ENCODE measurements at places on chromosomes 11 and 22.

DNA sequence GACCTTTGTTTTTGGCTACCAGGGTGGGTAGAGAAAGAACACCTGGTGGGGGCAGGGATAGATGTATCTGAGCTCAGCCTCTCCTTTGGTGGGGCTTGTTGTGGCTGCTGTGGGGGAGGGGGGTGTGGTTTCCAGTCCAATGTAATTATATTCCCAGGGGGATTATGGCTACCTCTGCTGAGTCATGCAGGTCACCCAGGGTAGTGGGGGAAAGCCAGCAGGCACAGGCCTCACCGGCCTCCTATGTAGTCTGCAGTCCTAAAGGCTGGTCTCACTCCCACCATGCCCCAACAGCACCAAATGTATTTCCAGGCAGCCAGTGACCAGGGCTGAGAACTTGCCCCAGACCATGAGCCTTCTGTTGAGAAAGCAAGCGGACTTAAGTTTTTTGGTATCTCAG, 119.6 kb downstream of the DYNC2H1 start:
- DNase-seq: no peak

DNA sequence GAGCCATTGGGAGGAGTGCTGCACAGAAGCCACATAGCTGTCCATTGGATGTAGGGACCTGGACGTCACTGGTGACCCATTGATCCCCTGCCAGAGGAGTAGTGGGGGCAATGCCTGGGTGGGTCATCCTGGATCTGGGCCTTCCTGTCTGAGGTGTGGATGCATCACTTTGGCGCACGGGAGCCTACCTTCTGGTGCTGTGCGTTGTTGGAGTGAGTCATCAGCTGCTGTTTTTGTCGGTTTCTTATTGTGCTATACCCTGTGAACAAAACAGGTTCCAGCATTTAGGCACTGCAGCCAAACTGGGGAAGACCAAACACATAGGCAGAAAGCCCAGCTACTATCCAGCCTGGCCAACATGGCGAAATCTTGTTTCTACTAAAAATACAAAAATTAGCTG, 3.2 kb downstream of the TAF6L start:
- no peak for DNase-seq

- DNase-seq: peak; percentile 9
These were observed 203.7 kb downstream of the PGR start for GRCh38 chr11:100925935-100926334.

- no peak for DNase-seq
These were observed 25.5 kb upstream of the DGKZ start for GRCh38 chr11:46321757-46322156.

DNA sequence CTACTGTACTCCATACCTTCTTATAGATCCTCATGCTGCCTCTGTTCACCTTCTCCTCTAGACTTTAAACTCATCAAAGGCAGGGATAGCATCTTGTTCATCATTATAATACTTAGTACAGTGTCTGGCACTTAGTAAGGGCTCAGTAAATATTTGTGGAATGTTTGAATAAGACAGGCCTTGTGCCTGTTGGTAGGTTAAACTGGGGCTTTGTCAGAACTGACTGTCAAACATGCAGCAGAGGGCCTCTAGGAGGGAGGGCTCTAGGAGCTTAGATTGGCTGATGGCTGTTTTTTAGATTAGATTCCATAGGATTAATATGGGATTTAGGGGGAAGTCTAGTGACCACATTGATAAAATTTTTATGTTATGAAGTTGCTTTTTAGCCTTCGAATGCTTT, 70.8 kb downstream of the RNF169 start:
- DNase-seq: no peak

- DNase-seq: peak; percentile 90
These were observed 11.2 kb upstream of the BIRC3 start for GRCh38 chr11:102306048-102306597.

DNA sequence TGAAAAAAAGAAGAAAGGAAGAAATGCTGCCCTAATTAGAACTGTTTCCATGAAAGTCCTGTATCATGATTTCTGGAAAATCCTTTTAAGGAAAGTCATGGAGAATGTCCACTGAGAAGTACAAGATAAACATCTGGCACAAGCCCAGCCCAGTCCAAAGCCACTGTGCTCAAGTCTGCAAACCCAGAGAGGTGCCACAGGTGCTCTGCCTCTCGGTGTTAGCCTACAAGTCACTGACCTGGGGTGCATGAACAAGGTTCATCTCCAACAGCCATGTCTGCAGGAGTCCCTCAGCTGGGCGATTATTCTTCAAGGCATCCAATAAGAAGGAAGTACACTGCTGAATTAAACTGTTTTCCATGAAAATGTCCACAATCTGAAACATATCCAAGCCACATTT, 51.1 kb upstream of the SLC25A1 start:
- DNase-seq: no peak

DNA sequence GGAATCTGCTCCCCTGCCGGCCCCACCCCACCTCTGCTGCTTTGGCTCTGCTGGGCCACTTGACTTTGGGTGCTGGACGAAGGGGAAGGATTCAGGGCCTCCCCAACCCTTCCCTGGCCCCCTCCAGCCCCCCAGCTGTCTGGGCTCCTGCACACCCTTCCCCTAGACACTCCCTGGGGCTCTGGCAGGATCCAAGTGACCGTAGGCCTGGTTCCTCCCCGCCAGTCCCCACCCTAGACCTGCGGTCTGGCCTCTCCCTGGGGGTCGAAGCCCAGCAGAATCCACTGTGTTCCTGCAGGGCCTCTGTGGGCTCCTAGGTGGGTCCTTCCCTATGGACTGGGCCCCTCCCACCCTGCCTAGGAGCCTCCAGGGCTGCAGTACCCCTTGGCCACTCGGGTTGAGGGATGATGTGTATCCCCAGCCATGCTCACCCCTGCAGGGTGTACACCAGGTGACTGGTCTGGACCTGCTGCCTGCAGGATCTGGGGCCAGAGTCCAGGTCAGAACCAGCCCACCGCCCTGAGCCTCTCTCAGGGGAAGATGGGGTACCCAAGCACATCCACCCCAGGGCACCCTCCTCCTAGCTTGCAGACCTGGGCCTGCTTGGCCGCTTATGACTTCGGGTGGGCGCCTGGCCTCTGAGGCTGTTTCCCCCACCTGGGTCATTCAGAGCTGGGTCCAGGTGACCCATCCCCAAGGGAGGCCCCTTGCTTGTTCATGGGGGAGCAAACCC, 5.6 kb downstream of the PIM3 start:
- DNase-seq: no peak

DNA sequence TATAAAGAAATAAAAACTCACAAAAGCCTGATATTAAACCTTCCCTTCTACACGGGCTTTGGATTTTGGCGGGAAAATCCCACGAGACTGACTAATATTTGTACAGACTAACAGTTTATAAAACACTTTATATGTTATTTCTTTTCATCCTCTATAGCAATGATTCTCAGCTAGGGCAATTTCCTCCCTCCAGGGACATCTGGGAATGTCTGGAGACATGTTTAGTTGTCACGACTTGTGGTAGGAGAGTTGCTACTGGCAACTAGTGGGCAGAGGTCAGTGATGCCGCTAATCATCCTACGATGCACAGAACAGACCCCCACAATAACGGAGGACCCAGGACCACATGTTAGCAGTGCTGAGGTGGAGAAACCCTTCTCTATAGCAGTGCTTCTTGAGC, 304.8 kb upstream of the PITPNB start:
- no peak for DNase-seq

GRCh38 chr11:35632301-35632700, 14.0 kb downstream of the FJX1 start:
- DNase-seq: no peak

DNA sequence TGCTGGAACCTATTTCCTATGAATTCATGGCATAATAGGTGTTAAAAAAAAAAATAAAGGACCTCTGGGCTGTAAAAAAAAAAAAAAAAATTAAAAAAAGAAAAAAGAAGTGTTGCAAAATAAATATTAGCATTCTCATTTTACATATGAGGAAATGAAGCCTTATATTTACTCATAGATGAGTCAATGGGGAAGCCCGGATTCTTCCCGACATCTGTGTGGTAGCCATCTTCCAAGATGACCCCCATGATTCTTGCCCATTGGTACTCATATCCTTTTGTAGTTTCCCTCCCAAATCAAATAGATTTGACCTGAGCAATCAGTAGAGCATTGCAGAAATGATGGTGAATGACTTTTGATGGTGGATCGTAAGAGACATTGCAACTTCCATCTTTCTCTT, 3.0 kb upstream of the SWAP70 start:
- DNase-seq: no peak

- DNase-seq: no peak
These were observed 607.5 kb downstream of the METTL15 start for GRCh38 chr11:28715726-28716125.

- no peak for DNase-seq
These were observed 7.0 kb upstream of the CASP12 start for GRCh38 chr11:104905271-104905670.

GRCh38 chr11:34633990-34634693, 13.2 kb downstream of the EHF start:
- no peak for DNase-seq

DNA sequence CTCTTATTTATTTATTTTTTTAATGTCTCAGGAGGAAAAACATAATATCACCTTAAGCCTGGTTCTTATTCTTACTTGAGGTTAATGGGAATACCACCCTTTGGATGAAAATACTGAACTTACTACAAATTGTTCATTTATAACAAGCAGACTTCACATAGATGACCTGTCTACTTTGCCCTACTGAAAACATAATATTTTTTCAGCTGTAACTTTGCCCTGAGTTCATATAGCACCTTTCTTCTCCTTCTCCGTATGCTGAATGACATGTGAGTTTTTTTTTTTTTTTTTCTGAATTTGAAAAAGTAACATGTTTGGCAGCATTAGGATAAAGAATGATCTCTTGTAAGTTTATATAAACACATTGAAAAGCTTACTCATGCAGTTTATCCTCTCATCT, 186.8 kb downstream of the TMEM135 start:
- no peak for DNase-seq

DNA sequence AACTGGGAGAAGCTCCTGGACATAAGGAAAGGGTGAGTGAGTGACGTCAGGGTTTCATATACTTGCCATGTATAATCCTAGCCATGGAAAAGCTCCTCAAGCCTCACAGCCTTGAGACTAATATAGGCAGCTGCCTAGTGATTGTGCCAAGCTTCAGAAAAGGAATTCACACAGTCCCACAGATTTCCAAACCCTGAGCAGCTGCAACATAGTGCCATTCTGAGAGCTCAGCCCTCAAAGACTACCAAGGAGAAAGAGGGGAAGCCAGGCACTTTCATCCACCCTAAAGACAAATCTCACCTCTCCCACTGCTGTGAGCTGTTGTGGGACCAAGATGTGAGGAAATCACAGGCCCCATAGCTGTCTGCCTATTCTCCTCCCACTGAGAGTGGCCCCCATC, 707.9 kb upstream of the ANO5 start:
- no peak for DNase-seq

DNA sequence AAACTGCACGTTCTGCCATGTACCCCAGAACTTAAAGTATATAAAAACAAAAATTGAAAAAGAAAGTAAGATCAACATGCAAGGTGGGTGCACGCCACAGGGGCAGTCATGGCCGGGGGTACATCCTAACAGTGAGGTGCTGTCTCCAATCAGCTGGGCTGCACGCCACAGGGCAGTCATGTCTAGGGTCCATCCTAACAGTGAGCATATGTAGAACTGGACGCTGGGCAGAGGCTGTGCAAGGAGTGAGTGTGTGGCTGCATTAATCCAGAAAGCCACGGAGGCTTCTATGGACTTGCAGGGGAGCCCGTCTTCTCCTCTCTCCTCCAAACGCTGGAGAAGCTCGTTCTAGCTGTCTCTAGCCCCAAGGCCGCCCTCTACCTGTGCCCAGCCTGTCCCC, 1105.0 kb downstream of the BRD1 start:
- DNase-seq: no peak

- DNase-seq: no peak
These were observed 11.4 kb downstream of the SHANK3 start for GRCh38 chr22:50683994-50684371.

- DNase-seq: no peak
These were observed 127.7 kb upstream of the SESN3 start for GRCh38 chr11:95358511-95359340.

GRCh38 chr11:119198925-119199324, 7.2 kb upstream of the CBL start:
- no peak for DNase-seq

- DNase-seq: no peak
These were observed 30.7 kb upstream of the CLDN5 start for GRCh38 chr22:19554834-19555404.

- DNase-seq: peak; percentile 81
These were observed 607 bp upstream of the ROBO4 start for GRCh38 chr11:124898263-124898680.

DNA sequence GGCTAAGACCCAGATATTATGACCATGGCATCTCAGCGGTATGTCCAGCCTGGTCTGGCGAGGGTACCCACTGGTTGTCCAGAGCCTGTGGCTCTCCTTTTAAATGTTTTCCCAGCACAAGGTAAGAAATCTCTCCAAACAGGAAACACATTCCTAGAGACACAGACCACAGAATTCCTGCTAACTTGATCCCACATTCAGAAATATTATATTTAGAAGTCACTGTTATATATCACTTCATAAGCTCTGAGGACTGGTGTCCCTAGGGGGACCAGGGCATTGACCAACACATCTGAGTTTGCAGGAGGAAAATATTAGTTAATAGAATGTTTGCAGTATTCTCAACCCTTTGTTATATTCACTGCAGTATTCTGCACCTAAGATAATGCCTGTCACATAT, 23.1 kb downstream of the TMPRSS13 start:
- DNase-seq: no peak

DNA sequence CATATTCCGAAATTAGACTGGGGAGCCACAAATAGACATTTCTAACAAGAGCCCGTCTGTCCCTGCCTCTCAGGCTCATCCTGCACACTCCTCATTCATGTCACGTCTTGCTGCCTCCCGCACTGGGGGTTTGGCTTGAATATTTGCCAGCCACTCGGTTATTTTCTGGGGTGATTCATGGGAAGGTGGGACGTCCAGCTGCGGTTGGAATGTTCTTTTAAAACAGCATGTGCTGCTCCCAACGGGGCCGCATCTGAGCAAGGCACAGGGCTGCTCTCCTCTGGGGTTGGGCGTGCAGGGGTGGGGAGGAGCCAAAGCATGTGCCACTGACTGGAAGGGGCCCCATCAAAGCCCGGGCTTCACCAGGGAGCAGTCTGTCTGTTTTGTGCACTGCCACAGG, 25.9 kb upstream of the SLC5A4 start:
- peak; percentile 63 for DNase-seq

DNA sequence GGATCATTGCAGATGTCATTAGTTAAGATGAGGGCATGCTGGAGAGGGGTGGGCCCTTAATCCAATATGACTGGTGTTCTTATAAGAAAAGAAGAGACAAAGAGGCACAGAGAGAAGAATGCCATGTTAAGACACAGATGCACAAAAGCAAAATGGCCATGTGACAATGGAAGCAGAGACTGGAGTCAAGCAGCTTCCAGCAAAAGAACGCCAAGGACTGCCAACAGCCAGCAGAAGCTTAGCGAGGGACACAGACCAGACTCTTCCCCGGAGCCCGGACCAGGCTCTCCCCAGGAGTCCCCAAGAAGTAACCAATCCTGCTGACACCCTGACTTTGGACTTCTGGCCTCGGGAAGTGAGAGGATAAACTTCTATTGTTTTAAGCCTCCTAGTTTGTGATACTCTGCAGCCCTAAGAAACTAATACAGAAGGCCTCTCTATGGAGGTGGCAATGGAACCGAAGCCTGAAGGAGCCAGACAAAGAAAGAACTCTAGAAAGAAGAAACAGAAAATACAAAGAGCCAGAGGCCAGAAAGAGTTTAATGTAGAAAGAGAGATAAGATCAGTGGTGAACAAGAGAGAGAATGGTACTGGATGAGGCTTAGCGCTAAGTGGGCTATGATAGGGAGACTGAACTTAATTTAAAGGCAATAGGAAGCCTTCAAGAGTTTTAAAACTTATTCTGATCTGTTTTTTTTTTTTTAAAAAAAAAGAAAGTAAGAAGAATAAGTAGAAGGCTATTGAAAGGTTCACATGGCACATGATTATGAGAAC, 27.7 kb downstream of the PRCP start:
- DNase-seq: no peak

Data from keratinocyte (primary cell).